ENCODE measurements at places on chromosomes 4 and X.

- no peak for DNase-seq
These were observed 11.7 kb downstream of the NSD2 start for GRCh38 chr4:1882850-1883271.

DNA sequence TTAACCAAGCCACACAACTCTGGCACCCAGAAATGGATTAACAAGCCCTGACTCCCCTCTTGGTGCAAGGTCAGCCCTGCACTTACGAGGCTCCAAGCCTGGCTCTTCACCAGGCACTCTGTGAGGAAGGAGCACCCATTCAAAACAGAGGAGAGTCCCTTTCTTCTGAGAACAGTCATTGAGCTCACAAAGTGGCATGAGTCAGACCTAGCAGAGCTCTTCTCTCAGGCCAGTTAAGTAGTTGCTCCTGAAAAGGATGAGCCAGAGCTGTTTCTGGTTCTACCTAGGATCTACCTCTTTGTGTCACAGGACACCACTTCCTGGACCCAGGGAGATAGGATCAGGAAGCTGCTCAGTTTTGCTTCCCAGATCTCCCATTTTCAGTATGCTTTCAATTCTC, 48.2 kb downstream of the EVC2 start:
- no peak for DNase-seq

- DNase-seq, result no peak
These were observed 59.6 kb upstream of the DUSP21 start for GRCh38 chrX:44784241-44784640.

DNA sequence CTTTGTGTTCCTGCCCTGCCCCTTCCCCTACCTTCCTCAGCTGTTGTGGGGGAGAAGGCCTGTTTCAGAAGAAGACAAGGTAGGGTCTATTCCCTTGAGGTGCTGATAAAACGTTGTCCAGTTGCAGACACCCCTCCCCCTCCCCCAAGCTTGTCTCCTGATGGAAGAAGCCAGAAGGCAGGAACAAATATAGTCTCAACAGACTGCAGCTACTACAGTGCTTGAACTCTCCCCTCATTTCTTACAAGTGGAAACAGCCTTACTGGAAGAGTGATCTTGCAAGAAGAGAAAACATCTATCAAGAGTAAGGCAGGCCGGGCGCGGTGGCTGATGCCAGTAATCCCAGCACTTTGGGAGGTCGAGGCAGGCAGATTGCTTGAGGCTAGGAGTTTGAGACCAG, 11.0 kb upstream of the MAP7D3 start:
- no peak for DNase-seq

- peak; percentile 43 for DNase-seq
These were observed at the start of gene USP11 for GRCh38 chrX:47232803-47233332. Gene USP11 (plus strand): TSS chrX:47233009. CDS start chrX:47233044, 35 bp downstream.

DNA sequence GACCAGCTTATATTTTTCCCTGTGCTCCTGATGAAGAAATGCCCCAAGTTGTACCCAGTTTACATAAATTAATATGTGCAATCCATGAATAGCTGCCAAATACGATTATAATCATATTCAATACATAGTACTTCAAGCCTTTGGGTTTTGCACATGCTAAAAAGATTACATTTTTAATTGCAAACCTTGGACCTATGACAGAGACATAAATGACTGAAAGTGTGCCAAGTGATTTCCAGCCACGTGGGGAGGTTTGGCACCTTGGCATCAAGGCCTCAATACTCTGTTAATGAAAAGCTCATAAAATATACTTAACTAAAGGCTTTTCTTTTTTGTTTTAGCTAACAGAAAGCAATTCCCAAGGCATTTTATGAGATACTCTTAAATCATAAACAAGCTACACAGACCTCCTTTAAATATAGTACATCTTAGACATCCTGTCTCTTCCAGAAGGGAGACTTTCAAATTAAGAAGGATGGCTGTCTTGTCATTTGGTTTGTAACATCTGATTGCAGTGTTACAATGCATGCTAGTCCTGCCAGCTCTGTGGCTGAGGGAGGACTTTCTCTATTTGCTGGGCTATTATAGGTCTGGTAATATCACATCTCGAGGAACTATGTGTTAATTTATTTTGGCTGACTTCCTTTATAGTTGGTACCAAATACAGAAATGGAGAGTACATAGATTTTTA, 404.1 kb downstream of the AFF2 start:
- no peak for DNase-seq

Measured in dermis microvascular lymphatic vessel endothelial cell (primary cell).